ENCODE measurements at places on chromosomes 5 and 9.

- DNase-seq = peak; percentile 83
Observed at GRCh38 chr5:150161242-150162141, 5.1 kb upstream of the CDX1 start.

GRCh38 chr5:55621229-55621628, 86.5 kb upstream of the PLPP1 start:
- DNase-seq = peak; percentile 26

DNA sequence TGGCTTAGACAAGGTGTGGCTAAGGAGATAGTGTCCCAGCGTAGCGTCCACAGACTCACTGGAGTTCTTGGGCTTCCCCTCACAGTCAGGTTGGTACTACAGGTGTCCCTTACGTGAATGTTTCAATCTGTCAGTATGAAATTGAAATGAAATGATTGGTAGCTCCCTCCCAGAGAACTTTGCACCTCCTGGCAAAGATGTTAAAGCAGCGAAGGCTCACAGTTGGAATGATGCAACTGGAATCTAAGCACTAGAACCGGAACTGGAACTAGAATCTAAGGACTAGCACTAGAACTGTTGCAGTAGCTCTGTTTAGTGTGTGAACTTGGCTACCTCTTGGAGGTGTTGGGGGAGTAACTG, 1.1 kb downstream of the SLC31A1 start:
- DNase-seq = peak; percentile 58

DNA sequence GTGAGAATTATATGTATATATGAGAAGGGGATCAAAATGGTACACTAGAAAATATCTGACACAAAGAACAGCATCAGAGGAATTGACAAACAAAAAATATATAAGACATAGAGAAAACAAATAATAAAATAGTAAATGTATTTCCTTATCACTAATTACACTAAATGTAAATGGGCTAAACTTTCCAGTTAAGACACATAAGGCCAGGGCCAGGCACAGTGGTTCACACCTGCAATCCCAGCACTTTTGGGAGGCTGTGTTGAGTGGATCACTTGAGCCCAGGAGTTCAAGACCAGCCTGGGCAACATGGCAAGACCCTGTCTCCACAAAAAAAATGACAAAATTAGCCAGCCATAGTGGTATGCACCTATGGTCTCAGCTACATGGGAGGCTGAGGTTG, 8.5 kb downstream of the FBXL17 start:
- DNase-seq = no peak

GRCh38 chr5:149429839-149430721, 51.0 kb upstream of the IL17B start:
- peak; percentile 31 for DNase-seq

Measured in suppressor macrophage (primary cell).